ENCODE measurements at places on chromosomes 2 and 18. TPM values are rescaled to one million over a fixed set of nuclear protein-coding genes. Genes with fewer than 3 reads are reported as not detected.

Gene PARD6G
- total RNA-seq, result 2.3 TPM

Gene PSMA8
- total RNA-seq, result not detected

Gene DSC3
- 0.03 TPM for total RNA-seq

Gene HNMT
- total RNA-seq, result 46.2 TPM

Gene IKZF2
- total RNA-seq, result 1.8 TPM

Gene ONECUT2
- 20.5 TPM for total RNA-seq

Gene ZC3H6
- 3.7 TPM for total RNA-seq

Gene ZSWIM2
- not detected for total RNA-seq

Gene NTSR2
- not detected for total RNA-seq

GRCh38 chr2:233280114-233280693 is 27.4 kb upstream of the SAG start:
- no peak for DNase-seq

DNA sequence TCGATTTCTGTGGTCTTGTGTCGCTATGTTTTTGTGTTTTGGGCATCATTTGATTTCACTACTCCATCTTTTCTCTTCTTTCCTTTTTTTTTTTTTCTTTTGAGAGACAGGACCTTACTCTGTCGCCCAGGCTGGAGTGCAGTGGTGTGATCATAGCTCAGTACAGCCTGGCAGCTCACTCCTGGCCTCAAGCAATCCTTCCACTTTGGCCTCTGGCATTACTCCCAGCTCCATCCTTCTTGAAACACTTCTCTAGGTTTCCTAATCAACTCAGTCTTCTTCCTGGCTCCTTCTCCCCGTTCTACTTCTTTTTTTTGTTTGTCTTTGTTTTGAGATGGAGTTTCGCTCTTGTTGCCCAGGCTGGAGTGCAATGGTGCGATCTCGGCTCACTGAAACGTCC is 26.5 kb downstream of the TCF23 start:
- no peak for DNase-seq

DNA sequence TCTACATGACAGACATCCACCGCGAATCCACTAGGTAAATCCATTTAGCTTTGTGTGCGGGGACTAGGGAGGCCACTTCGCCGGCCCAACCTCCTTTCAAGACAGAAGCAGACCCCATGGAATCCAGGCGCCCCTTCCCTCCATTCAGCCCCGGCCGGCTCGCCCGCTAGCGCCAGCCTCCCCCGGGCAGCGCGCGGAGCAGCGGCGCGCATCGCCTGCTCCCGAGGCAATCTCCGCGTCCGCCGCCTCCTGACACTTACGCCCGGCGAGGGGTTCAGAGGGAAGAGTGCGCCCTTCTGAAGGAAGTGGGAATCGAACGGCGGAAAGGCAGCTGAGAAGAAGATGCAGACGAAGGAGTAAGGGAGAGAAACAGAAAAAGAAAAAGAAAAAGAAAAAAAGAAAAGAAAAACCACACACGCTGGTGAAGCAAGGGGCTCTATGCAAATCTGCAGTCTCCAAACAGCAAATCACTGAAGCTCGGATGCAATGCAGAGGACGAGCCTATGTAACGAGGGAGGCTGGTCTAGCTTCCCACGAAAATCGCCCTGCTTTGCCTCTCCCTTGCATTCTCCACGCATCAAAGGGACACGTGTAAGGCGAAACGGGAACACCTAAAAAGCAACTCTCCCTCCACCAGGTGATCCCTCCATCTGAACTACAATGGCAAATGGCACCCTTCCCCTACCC is 684.4 kb downstream of the NRXN1 start:
- no peak for DNase-seq

GRCh38 chr2:216224388-216224787 is 115.2 kb downstream of the XRCC5 start:
- no peak for DNase-seq

GRCh38 chr18:22034276-22034675 is 135.1 kb upstream of the GATA6 start:
- DNase-seq, result no peak

DNA sequence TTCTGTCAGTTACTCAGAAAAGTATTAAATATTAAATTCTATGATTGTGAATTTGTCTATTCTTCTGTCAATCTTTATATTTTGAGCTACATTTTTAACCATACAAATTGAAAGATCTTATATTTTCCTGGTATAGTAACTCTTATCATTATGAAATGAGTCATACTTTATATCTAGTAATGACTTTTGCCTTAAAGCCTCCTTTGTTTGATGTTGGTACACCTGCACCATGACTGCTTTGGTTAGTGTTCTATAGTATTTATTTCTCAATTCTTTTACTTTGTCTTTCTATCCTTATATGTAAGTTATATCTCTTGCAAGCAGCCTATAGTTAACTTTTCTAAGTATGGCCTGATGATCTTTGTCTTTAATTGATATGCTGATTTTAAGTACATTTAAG is 13.0 kb downstream of the ZNF236 start:
- no peak for DNase-seq

DNA sequence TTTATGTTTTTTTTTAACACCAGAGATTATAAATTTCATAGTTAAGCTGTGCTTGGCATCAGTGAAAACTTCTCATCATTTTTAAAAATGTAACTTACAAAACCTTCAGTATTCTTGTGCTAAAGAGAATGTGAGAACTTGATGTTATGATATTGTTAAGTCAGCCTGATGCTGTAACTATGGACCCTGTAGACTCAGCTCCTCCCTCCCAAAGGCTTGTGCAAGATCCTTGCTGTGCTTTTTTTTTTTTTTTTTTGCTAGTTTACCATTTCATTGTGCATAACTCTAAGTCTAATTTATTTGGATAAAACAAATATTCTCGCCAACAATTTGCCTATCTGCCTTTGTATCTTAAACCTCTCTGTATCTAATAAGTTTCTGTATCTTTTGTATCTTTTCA is 12.9 kb upstream of the TFPI start:
- DNase-seq, result no peak

DNA sequence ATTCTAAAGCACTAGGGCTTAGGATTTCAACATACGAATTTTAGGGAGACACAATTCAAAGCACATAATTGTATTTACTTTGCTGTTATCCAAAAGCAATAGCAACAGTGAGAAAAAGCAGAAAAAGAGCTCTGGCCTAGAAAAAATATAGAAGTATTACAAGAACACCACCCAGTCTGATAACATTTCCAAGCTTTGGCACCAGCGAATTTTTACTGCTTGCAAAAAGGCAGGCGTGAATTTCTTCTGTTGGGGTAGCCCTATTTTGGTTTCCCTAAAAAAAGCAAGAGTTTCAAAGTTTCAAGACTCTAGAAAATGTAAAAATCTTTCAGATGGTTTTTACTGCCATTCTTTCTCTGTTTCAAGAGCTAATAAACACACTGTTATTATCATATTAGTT is 292.7 kb downstream of the DPP10 start:
- DNase-seq, result no peak

DNA sequence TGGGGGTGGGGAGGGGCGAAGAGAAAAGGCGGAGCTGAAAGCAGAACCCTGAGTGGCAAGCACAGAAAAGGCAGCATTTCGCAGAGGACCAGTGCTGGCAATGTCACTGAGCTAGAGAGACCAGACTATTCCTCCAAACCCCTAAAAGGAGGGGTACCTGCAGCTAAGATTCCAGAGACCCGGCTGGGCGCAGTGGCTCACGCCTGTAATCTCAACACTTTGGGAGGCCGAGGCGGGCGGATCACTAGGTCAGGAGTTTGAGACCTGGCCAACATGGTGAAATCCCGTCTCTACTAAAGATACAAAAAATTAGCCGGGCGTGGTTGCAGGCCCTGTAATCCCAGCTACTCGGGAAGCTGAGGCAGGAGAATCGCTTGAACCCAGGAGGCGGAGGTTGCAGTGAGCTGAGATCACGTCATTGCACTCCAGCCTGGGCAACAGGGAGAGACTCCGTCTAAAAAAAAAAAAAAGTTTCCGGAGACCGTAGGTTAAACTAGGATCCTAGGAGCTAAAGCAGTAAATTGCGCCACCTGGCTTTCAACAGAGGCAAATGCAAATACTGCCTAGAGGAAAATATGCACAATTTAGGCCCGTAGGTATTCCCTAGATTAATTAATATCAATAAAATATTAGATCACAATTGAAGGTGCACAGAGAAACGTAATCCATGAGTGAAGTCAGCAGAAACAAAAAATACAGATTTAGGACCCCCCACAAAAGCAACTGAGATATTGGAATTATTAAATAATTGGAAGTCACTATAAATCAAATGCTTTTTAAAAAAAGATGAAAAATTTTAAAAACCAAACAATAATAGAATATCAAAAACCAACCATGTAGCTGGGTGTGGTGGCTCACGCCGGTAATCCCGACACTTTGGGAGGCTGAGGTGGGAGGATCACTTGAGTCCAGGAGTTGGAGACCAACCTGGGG is 4.9 kb downstream of the UCN start:
- peak; percentile 58 for DNase-seq

DNA sequence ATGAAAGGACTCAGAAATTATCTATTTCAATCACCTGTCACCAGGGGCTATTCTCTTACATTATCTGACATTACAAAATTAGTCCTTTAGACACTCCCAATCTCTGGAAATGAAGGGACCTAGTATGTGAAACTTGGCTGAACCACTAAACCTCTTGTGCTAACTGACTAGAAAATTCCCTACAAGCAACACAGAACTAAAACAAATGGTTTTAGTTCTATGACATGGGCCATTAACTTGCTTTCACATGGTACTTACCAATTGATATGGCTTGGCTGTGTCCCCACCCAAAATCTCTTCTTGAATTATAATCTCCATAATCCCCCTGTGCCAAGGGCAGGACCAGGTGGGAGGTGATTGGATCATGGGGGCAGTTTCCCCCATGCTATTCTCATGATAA is 16.6 kb downstream of the SERPINE2 start:
- no peak for DNase-seq

GRCh38 chr2:96164459-96165184 is 19.4 kb upstream of the DUSP2 start:
- no peak for DNase-seq

- no peak for DNase-seq
These were observed 1499.4 kb downstream of the SUCLG1 start for GRCh38 chr2:82959727-82960126.

GRCh38 chr2:228474466-228474865 is 293.0 kb upstream of the SPHKAP start:
- DNase-seq, result no peak

DNA sequence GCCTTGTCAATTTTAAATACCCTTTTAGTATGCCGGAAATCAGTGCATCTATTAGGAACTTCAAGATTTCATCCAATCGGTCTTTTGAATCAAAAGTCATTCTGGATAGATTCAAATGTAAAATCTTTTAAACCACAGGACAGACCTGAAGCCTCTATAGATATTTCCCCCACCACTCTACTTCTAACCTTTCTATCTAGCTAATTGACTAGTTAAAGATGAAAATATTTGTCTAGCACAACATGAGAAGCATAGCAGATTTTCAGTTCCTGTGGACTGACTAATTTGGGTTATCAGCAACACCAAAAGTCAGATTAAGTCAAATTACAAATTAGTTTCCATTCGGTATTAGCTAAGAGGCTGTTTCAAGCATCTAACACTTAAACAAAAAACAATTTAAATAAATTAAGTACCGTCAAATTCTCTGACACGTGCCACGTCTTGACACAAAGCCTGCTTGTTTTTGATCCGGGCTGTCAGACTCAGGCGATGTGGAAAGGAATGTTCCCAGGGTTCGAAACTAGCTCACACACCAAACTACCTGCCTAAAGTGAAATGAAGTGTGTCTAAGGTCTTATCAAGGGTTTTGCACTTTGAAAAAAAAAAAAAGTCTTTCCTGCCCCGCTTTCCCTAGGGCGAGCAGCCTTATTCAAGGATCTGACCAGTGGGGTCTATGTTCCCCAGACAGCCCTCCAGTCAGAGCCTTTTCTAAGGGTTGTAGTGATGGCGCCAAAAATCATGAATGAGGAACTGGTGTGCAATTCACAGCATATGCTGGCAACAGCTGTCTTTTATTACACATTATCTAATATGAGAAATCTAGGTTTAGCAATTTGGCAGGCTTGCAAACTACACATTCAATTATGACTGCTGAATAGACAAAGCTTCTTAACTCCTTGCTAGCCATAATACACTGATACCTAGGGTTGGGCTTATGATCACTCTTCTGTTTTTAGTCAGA is 4.7 kb downstream of the CYTIP start:
- no peak for DNase-seq

- DNase-seq, result no peak
These were observed 260.7 kb upstream of the MGAT5 start for GRCh38 chr2:133993160-133993559.

DNA sequence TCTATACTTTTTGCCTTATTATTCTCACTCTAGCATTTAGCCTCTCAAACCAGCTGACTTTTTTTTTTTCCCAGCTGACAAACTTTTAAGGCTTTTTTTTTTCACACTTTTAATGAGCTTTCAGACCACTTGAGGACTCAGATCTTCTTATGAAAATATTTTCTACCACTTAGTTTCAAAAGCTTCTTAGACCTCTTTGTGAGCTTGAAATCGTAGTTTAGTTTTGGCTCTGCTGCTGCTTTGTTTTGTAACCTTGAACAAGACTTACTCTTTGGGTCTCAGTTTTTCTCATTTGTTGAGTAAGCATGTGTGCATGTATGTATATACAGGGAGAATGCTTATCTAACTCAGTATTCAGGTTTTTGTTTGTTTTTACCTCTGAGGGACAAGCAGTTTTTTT is 3.5 kb downstream of the NBEAL1 start:
- DNase-seq, result no peak

DNA sequence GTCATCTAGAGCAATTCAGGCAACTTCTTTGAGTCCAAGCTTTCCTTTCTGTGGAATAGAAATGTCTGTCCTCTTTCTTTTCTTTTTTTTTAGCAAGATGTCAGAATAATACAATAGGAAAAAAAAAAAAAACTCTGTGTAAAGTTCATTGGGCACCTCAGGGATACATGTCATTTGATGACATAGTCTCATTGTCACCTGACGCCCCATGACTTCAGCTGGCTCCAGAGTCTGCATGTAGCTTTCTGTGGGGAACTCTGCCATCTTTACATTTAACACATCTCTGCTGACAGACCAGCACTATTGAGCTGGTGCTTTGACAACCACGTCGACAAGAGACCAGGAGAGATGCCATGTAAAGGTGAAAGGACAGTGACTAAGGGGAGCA is 172.5 kb upstream of the KLF7 start:
- DNase-seq, result no peak

- DNase-seq, result no peak
These were observed 23.4 kb upstream of the LYPD6 start for GRCh38 chr2:149307014-149307413.

- no peak for DNase-seq
These were observed 50.6 kb downstream of the GALNT3 start for GRCh38 chr2:165743442-165743841.

GRCh38 chr2:127582863-127583861 is 47.7 kb downstream of the MYO7B start:
- peak; percentile 30 for DNase-seq

GRCh38 chr18:23994361-23994902 is 20.1 kb upstream of the TTC39C start:
- DNase-seq, result no peak

GRCh38 chr2:37425408-37425807 is 81.0 kb downstream of the QPCT start:
- DNase-seq, result no peak

GRCh38 chr2:182619276-182619675 is 96.8 kb upstream of the DNAJC10 start:
- no peak for DNase-seq

Measured in left lobe of liver (tissue), 2 donors.